ENCODE measurements at places on chromosomes 4 and X.

DNA sequence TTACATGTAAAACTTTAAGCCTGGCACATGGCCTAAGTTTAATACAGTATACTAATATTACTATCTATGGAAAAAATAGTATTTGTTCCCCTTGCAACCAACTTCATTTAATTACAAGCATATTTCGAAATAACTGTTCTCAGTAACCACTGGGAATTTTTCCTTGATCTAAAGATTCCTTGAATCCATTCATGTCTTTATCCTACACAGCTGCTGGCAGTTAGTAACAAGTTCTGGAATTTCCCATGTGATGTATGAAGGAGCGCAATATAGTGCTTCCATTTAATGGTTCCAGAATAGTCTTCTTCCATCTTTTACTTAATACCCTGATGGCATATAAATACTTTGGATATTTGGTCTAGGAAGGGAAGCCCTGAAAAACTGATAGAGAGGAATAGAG, 136.5 kb downstream of the AASDH start:
- no peaks in the 10 kb centered on the region for H3K4me1 ChIP-seq
- H3K27ac ChIP-seq = no peak overlapping the region
- no peak for DNase-seq
- H3K36me3 ChIP-seq = no peaks in the 10 kb centered on the region
- H3K27me3 ChIP-seq = peaks cover 5% of the 10 kb centered on the region

DNA sequence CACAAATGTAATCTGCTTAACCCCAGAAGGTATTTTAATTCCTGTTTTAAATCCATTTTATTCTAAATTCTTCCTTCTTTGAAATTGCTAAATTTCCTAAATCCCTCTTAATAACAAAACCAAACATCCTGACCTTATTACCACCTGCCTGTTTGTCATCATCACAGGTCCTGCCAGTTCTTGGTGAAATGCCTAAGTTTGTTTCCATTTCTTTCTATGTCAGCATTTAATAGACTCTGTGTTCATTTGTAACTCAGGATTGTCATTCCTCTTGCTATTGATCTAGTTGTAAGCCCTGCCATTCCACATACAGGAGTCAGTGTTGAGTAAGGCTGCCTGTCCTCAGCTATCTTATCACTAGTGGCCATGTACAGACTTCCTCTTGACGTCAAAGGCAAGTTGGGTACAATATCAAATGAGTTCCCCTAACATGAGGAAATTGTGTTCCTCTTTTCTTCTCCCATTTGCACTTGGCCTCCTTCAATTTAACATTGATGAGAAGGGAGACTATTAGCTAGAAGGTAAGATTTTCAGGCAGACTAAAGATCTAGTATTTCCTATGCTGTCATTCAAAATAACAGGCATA, 440.1 kb downstream of the AFF2 start:
- no peak overlapping the region for H3K27ac ChIP-seq
- H3K4me1 ChIP-seq = no peaks in the 10 kb centered on the region
- H3K36me3 ChIP-seq = no peaks in the 10 kb centered on the region
- no peak overlapping the region for H3K4me3 ChIP-seq
- DNase-seq = no peak
- H3K27me3 ChIP-seq = no peaks in the 10 kb centered on the region

- peaks cover 13% of the 10 kb centered on the region for H3K4me1 ChIP-seq
- H3K36me3 ChIP-seq = peaks cover 4% of the 10 kb centered on the region
- no peak overlapping the region for H3K4me3 ChIP-seq
- H3K27me3 ChIP-seq = no peaks in the 10 kb centered on the region
- no peak overlapping the region for H3K27ac ChIP-seq
Observed at GRCh38 chr4:78799551-78800495, 23.7 kb downstream of the BMP2K start.

- no peak overlapping the region for H3K4me3 ChIP-seq
- no peaks in the 10 kb centered on the region for H3K27me3 ChIP-seq
- H3K4me1 ChIP-seq = peaks cover 14% of the 10 kb centered on the region
- no peaks in the 10 kb centered on the region for H3K36me3 ChIP-seq
Observed at GRCh38 chr4:168569931-168570276, 73.1 kb downstream of the PALLD start.

DNA sequence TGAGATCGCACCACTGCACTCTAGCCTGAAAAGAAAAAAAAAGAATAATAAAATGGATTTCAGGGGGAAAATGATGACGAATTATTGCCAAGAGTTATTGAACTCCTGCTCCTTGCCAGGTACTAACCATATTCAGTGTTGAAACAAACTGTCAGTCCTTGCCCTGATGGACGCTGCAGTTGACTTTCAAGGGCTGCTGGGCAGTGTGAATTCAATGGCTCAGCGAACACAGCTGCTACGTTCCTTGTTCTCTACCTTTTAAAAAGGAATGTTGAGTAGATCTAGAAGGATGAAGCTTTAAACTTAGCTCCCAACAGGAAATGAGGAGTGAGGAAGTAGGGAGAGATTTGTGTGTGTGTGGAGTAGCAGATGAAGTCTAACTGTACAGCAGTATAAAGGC, 2.7 kb downstream of the LIMCH1 start:
- no peak for DNase-seq
- H3K36me3 ChIP-seq = peaks cover 3% of the 10 kb centered on the region
- no peak overlapping the region for H3K27ac ChIP-seq
- no peak overlapping the region for H3K4me3 ChIP-seq
- H3K4me1 ChIP-seq = peaks cover 50% of the 10 kb centered on the region

- H3K27ac ChIP-seq = no peak overlapping the region
- DNase-seq = no peak
- no peaks in the 10 kb centered on the region for H3K36me3 ChIP-seq
- no peak overlapping the region for H3K4me3 ChIP-seq
Observed at GRCh38 chr4:123564758-123565346, 168.3 kb downstream of the SPRY1 start.

DNA sequence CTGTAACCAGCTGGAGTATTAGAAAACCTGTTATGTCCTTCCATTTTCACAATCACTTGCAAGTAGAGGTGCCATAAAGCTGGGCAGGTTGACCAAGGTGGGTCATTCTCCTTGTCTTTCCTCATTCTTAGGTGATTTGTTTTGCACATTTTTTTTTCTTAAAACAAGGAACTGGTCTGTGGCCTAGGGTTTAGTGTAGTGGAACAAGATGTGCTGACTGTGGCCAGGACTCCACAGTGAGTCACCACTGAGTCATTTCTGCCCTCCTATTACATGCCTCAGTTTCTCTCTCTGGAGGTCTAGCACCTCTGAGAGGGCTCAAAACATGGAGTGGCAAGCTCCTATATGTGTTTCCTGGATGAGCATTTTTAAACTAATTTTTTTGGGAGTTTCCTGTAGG, 355.9 kb downstream of the GPM6A start:
- DNase-seq = no peak
- H3K27me3 ChIP-seq = no peaks in the 10 kb centered on the region
- H3K4me3 ChIP-seq = no peak overlapping the region
- H3K4me1 ChIP-seq = no peaks in the 10 kb centered on the region
- no peaks in the 10 kb centered on the region for H3K36me3 ChIP-seq

GRCh38 chr4:11427121-11427996, 1.3 kb downstream of the HS3ST1 start:
- peak overlapping the region; percentile 50 for H3K4me3 ChIP-seq
- no peak for DNase-seq
- H3K36me3 ChIP-seq = no peaks in the 10 kb centered on the region
- no peak overlapping the region for H3K27ac ChIP-seq
- peaks cover 3% of the 10 kb centered on the region for H3K27me3 ChIP-seq

- no peaks in the 10 kb centered on the region for H3K36me3 ChIP-seq
- H3K27ac ChIP-seq = no peak overlapping the region
- H3K4me3 ChIP-seq = no peak overlapping the region
- no peaks in the 10 kb centered on the region for H3K4me1 ChIP-seq
- H3K27me3 ChIP-seq = no peaks in the 10 kb centered on the region
Observed at GRCh38 chr4:38764277-38764676, 18.5 kb downstream of the TLR10 start.

DNA sequence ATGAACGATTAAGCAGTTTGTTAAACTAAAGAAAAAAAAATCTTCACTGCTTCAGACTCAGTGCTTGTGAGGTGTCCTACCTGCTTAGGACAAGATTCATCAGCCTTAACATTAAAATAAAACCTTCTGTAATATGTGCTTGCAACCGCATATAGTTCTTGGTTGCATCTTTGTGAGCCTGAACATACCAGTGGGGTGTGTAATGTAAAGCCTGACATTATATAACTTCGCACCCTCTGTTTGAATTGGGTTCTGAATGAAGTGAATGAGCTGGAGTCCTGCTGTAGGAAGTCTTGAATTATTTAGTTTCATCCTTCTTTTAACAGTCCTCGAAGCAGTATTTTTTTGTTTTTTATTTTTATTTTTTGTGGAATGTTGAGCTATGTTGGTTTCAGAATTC, 3.1 kb downstream of the KDM6A start:
- no peak for DNase-seq
- 0 out of 2 replicates have a peak, but pooled peaks cover 4% of the 10 kb centered on the region for H3K36me3 ChIP-seq
- no peaks in the 10 kb centered on the region for H3K4me1 ChIP-seq
- no peak overlapping the region for H3K27ac ChIP-seq
- peak overlapping the region; percentile 93 for H3K4me3 ChIP-seq

- H3K27me3 ChIP-seq = no peaks in the 10 kb centered on the region
- H3K4me3 ChIP-seq = no peak overlapping the region
- H3K36me3 ChIP-seq = no peaks in the 10 kb centered on the region
- no peak for DNase-seq
- no peak overlapping the region for H3K27ac ChIP-seq
- H3K4me1 ChIP-seq = peaks cover 4% of the 10 kb centered on the region
Observed at GRCh38 chrX:138858438-138858837, 146.9 kb upstream of the FGF13 start.

GRCh38 chrX:1300449-1300848, 31.8 kb downstream of the CSF2RA start:
- H3K36me3 ChIP-seq = no peaks in the 10 kb centered on the region
- no peaks in the 10 kb centered on the region for H3K4me1 ChIP-seq
- no peak overlapping the region for H3K27ac ChIP-seq
- DNase-seq = no peak

- DNase-seq = no peak
- no peaks in the 10 kb centered on the region for H3K4me1 ChIP-seq
- H3K36me3 ChIP-seq = no peaks in the 10 kb centered on the region
- no peak within 1 kb of the TSS for H3K27ac ChIP-seq
- H3K4me3 ChIP-seq = no peak within 1 kb of the TSS
Observed at GRCh38 chr4:115113506-115114106, at the start of gene NDST4. Gene NDST4 (minus strand): TSS chr4:115113620. CDS start chr4:115077036, 36,584 bp downstream.

DNA sequence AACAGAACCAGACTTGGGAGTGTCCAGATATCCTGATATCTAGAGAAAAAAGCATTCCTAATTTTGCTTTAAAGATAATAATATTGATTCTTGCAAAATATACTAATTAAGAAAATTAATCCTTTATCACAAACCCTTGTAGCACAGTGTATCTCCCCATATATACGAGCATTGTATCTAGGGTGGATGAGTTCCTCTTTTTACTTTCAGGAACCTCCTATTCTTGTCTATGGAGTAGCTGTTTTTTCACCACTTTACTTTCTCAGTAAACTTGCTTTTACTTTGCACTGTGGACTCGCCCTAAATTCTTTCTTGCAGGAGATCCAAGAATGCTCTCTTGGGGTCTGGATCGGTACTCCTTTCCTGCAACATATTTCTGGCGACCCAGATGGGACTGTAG, 103.9 kb downstream of the GLUD2 start:
- no peaks in the 10 kb centered on the region for H3K4me1 ChIP-seq
- H3K27ac ChIP-seq = no peak overlapping the region
- no peak for DNase-seq
- H3K36me3 ChIP-seq = no peaks in the 10 kb centered on the region

GRCh38 chr4:1201851-1202525, 29.6 kb upstream of the SPON2 start:
- no peak overlapping the region for H3K4me3 ChIP-seq
- H3K36me3 ChIP-seq = no peaks in the 10 kb centered on the region
- DNase-seq = no peak
- H3K4me1 ChIP-seq = no peaks in the 10 kb centered on the region

- no peak overlapping the region for H3K4me3 ChIP-seq
- H3K27ac ChIP-seq = no peak overlapping the region
- no peaks in the 10 kb centered on the region for H3K36me3 ChIP-seq
- H3K27me3 ChIP-seq = peaks cover 6% of the 10 kb centered on the region
- DNase-seq = no peak
Observed at GRCh38 chr4:107444-108429, 16.6 kb upstream of the ZNF718 start.

- no peak for DNase-seq
- no peaks in the 10 kb centered on the region for H3K36me3 ChIP-seq
- no peaks in the 10 kb centered on the region for H3K4me1 ChIP-seq
- no peak overlapping the region for H3K4me3 ChIP-seq
- H3K27me3 ChIP-seq = no peaks in the 10 kb centered on the region
Observed at GRCh38 chrX:54978448-54978847, 15.5 kb downstream of the PFKFB1 start.

DNA sequence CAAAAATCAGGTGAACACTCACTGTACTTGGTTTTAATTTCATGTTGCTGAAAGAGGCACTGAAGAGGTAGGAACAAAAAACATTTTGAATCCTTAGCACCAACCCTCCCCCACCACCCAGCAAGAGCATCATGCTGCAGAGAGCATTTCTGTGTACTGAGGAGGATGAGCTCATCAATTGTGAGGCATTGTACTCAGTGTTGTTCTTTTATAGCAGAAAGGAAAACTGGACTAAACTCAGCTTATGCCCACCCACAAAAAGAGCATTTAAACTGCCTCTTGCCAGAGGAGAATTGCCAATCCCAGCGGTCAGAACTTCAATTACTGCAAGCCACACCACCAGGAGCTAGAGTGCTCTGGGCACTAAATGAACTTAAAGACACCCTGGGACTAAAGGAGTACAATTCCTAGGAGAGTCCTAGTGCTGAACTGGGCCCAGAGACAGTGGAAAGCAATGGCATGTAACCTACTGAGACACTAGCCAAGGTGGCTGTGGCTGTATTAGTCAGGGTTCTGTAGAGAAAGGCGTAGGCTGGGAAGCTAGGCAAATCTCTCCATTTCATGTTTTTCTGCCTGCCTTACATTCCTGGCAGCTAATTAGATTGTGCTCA, 280.7 kb upstream of the KLHL4 start:
- no peak overlapping the region for H3K27ac ChIP-seq
- H3K36me3 ChIP-seq = no peaks in the 10 kb centered on the region
- H3K4me3 ChIP-seq = no peak overlapping the region
- no peak for DNase-seq

- H3K4me1 ChIP-seq = no peaks in the 10 kb centered on the region
- H3K36me3 ChIP-seq = peaks cover 25% of the 10 kb centered on the region
- H3K27ac ChIP-seq = no peak overlapping the region
- H3K27me3 ChIP-seq = no peaks in the 10 kb centered on the region
Observed at GRCh38 chr4:173379929-173380328, 9.2 kb downstream of the SAP30 start.

DNA sequence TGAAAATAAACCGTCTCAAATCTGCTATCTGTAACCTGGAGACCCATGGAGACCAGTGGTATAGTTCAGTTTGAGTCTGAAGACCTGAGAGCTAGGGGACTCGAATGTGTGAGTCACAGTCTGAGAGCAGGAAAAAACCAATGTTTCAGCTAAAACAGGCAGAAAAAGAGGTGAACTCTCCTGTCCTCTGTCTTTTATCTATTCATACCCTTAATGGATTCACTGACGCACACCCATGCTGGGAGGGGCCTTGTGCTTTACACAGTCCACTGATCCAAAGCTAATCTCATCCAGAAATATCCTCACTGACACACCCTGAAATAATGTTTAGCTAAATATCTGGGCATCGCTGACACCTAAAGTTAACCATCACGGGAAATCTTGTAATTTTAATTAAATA, 297.9 kb downstream of the GPM6A start:
- no peak for DNase-seq
- H3K4me1 ChIP-seq = no peaks in the 10 kb centered on the region
- H3K27ac ChIP-seq = no peak overlapping the region
- H3K36me3 ChIP-seq = no peaks in the 10 kb centered on the region
- H3K27me3 ChIP-seq = no peaks in the 10 kb centered on the region

- no peaks in the 10 kb centered on the region for H3K4me1 ChIP-seq
- H3K4me3 ChIP-seq = no peak overlapping the region
- no peaks in the 10 kb centered on the region for H3K36me3 ChIP-seq
Observed at GRCh38 chr4:173464481-173464880, 65.5 kb downstream of the HAND2 start.
